HT-29 (cell line): ENCODE measurements at places on chromosomes 4 and X.

- no peak for DNase-seq
These were observed 35.5 kb downstream of the TBC1D9 start for GRCh38 chr4:140720387-140721304.

- DNase-seq: no peak
These were observed 36.0 kb downstream of the RTL9 start for GRCh38 chrX:110394651-110395050.

DNA sequence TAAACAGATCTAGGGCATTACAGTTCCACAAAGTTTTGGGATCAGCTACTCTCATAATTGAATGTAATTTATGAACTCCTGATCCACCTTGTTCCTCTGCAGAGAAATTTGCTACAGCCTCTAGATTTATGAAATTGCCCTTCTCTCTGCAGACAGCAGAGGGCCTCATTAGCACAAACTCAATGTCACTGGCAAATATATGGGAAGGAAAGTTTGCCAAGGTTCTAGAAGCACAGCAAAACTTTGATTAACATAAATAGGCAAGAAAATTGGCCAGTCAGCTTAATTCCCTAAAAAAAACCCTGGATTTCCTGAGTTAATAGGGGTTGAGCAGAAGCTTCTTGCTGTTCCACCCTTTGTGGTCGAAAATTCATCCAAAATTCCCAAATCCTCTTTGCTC lies 31.5 kb downstream of the PRPS1 start:
- peak; percentile 71 for DNase-seq

DNA sequence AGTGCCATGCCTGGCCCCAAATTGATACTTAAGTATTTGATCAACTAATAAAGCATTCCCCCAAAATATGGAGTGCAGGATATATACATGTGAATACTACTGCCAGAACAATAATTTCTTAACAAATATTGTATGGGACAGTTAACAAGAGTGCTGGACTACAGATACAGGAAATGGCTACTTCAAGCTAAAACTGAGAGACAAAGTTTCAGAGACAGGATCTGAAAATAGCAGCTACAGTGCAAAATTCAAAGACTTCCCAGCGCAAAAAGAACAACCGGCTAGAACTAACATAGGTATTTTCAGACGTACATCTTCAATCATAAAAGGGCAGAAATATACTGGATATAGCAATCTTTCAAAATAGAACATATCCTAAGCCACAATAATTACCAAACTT lies 6.3 kb downstream of the ATRX start:
- DNase-seq: no peak

DNA sequence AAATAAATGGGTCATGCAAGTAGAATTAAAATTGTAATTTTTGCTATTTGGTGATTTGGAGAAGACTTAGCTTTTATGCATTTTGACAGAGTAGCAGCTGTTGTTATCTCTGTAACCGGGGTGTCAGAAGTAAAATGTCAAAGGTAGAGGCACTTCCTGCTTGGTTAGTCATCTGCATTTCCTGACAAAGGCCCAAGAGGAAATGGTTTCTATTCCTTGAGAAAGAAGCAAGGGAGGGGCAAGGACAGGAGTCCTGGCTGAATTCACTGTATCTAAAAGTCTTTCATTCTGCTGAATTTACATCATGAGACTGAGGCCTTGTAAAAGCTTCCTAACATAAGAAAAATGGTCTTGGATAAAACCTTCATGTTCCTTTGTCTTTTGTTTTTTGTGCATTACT lies 550.9 kb upstream of the BOD1L1 start:
- DNase-seq: peak; percentile 72

DNA sequence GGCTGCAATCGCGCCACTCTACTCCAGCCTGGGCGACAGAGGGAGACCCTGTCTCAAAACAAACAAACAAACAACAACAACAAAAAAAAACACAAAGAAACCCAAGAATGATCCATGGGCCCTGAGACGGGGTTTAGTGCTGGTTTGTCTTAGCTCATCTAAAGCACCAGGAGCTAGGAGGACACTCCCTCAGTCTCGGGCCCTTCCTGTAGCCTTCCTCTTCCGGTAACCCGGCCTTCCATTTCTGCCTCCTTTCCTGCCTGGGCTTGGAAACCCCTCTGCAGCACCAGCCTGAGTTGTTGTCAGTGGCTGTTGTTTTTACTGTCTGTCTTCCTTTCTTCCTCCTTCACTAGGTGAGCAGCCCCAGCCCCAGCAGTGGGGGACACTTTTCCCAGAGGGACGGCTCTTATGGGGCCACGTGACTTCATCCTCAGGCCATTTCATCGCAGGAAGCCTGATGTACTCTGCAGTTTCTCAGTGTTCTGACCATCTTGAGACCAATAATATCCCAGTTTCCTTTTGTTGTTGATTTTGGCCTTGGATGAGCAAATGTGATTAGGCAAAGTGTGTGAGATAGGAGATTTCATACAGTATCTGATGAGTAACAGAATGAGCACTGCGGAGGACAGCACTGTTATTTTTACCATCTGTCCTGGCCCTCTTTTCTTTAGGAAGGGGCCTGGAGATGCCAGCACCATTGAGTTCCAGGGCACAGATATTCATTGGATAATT lies 90.1 kb downstream of the ANAPC4 start:
- DNase-seq: no peak
